NCI-H510A (cell line): ENCODE measurements at places on chromosomes 1 and 21.

DNA sequence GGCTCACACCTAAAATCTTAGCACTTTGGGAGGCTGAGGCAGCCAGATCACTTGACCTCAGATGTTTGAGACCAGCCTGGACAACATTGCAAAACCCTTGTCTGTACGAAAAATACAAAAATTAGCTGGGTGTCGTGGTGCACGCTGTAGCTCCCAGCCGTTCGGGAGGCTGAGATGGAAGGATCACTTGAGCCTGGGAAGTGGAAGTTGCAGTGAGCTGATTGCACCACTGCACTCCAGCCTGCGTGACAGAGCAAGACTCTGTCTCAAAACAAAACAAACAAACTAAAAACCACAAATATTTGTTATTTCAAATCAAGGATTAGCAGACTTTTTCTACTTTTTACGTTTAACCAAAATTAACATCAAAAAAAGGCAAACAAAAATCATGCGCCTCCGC is 31.3 kb downstream of the INKA2 start:
- DNase-seq = no peak

GRCh38 chr1:22845398-22845935 is 127.2 kb downstream of the LACTBL1 start:
- DNase-seq = no peak

DNA sequence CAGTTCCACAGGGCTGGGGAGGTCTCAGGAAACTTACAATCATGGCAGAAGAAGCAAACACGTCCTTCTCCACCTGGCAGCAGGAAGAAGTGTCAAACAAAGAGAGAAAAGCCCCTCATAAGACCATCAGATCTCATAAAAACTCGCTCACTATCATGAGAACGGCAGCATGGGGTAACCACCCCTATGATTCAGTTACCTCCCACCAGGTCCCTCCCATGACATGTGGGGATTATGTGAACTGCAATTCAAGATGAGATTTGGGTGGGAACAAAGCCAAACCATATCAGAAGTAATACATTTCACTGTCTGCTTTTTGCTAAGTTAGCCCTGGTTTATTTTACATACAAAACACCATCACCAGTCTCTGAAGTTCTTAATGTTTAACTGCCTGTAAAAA is 68.5 kb downstream of the RBM11 start:
- DNase-seq = no peak

GRCh38 chr1:58331156-58331555 is 215.4 kb downstream of the OMA1 start:
- DNase-seq = no peak

- no peak for DNase-seq
These were observed 13.5 kb upstream of the CACNA1E start for GRCh38 chr1:181469829-181470228.

DNA sequence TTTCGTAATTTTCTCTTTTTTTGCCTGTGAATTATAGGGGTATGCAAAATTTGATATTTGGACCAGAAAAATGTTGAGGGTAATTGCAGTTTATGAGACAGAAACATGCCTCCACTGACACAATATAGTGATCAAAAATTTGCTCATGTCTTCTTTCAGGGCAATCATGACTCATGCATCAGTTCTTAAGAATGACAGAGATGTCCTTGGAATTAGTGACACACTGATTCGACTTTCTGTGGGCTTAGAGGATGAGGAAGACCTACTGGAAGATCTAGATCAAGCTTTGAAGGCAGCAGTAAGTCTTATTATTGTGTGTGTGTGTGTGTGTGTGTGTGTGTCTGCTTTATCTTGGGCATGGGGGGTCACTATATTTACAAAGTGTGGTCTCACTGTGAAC is 27.5 kb downstream of the CTH start:
- DNase-seq = no peak

DNA sequence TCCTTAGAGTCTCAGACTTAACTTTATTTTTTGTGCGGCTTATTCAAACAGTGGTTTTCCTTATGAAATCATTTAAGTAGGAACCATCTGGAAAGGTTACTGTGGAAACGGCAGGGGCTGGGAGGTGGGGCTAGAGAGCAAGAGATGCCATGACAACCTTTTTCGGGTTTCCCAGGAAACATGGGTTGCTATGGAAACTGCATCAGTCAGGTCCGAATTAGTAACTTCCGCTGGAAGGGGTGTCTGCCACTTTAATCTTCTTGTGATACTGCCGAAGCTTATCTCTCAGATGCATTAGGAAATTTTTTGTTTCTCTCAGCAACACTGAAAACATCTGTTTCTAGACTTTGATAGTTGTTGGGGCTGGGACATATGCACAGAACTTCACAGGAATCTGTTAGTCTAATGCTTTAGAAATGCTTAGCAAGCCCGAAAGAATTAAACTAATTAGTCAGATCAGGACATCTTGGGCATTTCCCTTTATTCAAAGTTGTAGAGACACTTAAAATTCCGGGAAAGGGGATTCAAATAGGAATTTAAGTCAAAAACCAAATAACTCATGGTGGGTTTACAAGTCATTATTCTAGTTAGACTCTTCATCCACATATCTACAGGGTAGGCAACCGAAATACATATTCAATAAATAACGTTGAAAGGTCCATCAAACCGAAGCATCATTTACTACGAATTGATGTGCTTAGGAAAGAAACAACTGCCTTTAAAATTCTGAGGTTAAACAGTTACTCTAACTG is 2.6 kb downstream of the KCNA3 start:
- no peak for DNase-seq

DNA sequence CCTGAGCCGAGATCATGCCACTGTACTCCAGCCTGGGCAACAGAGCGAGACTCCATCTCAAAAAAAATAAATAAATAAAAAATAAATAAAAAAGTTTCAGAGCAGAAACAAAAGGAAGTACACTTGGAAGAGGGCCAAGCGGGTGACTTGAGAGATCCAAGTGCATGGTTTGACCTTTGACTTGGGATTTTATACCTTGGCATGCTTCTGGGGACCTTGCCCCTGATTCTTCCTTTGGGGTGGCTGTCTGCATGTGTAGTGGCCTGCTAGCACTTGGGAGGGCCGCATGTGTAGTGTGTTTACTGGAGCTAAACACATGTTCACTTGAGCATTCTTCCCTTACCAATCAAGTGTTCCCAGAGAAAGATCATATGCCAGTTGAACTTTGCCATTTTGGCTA is 114.0 kb downstream of the DTL start:
- DNase-seq = no peak

DNA sequence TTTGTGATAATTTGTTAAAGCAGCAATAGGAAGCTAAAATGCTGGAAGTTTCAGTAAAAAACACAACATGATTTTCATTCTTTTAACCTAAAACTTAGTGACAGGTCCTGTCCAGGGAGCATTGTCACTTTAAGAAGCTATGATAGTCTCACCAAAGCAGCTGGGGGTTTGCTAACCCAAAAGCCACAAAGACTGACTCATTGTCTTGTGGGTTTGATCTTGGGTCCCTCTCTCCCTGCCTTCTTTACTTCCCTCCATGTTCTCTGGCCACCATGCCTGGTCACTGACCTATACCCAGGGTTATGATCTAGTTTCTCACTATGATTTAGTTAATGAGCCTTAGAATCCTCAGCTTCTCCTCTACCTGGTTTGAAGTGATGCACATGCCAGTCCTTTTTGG is 213.5 kb upstream of the PTGFR start:
- DNase-seq = no peak

DNA sequence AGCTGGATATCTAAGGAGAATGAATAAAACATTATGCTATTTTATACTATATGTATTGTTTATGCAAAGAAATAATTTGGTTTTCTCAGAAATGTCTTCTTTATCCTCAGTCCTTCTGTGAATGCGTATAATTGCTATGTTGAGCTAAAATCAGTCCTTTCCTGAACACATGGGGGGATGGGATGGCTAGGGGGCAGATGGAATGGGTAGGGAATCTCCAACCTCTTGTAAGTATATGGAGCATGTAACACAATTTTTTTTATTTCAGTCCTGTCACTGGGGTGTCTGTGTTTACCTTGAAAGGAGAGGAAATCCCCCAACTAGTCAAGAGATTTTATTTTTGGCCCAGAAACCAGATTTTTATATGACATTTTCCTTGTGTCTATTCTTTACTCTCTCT is 291.8 kb downstream of the NFIA start:
- no peak for DNase-seq

DNA sequence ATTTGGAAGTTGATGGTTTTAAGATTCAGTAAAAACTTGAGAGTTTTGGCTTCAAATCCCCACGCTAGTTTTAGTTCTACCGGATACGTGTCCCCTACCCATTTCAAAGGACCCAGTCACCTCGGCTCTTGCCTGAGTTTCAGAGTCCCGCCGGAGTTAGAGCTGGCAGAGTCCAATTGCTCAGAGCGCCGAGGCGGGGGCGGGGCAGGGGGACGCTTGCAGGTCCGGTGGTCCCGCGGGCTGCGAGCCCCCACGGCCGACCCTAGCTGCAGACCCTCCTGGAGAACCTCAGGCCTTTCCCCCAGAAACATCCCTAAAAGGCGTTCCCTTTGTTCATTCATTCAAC is 765 bp upstream of the VPS45 start:
- DNase-seq = peak; percentile 40

GRCh38 chr1:95879498-95880050 is 645.6 kb downstream of the RWDD3 start:
- no peak for DNase-seq

DNA sequence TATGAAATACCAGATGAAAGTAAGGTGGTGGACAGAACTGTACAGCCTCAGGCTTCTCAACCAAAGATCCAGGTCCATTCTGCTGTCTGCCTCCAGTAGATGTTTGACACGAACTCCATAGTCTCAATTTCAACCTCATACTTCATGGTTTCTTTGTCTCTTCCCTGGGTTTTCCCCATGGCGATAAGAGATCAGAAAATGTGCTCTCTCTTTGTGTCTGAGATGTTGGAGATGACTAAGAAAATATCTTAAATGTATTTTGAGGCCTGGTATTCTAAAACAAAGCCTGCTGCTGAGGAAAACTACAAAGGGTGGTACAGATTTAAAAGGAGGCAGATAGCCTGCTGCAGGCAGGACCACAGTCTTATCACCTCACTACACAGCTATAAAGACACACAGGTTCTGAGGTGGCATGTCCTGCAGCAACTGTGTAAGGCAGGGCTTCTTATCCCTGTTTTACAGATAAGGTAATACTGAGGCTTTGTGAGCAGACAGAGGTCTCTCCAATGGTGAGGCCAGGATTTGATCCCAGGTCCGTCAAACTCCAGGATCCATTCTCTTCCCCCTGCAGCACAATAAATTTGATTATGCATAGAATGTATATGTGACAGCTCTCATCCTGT is 40.0 kb upstream of the CACNA1E start:
- no peak for DNase-seq

DNA sequence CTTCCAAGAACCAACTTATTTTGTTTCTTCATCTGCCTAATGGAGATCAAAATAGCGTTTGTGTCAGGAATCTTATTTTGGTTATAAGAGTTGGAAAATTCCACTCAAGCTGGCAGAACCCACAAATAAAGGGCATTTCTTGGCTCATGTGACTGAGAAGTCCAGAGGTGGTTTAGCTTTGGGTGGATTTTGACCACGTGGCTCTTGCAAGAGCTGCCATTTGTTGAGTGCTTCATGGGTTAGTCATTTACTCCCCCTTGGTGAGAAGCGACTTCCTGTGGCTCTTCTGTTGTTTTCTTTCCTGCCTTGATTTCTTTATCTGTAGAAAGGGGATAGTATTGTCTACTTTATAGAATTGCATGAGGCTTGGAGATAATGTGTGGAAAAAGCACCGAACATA is 9.5 kb upstream of the RNF186 start:
- DNase-seq = no peak
